ENCODE measurements at places on chromosomes 11 and 22. TPM values are rescaled to one million over a fixed set of nuclear protein-coding genes. Genes with fewer than 3 reads are reported as not detected.
A peak's percentile ranks its signal among the peaks of the same experiment; 100 is the strongest.

DNA sequence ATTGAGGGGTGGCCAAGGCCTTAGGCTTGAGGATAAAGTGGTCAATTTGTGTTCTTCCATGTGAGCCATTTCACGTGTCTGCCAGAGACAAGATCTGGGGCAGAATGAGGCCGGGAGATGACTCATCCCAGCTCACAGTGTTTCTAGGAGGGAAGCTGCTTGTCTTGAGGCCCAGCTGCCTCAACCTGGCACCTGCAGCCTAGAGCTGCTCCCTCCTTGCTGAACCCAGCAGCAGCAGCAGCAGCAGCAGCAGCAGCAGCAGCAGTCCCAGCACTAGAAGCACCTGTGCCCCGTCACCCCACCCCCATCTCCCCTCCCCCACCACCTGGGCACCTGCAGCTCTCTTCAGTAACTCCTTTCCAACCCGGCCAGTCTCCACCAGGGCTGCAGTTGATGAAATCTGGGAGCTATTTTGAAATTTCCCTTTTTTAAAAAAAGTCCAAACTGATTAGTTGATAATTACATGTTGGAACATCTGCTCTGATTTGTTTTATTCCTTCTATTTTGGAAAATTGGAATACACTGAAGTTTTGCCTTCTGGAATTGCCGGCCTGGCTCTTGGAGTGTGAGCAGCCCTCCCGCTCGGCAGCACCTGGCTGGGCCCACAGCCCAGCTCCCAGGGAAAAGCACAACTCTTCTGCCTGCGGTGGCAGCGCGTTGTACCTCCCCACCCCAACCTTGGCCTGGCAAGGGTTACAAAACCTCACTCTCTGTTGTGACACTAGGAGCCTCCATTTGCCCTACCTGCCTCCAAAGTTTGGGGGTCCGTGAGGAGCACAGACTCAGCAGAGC, 143.5 kb downstream of the NXPE2 start:
- H3K4me1 ChIP-seq = no peaks in the 10 kb centered on the region
- no peak overlapping the region for H3K4me3 ChIP-seq
- DNase-seq = no peak

GRCh38 chr11:69239641-69240040, 54.3 kb upstream of the MYEOV start:
- DNase-seq = no peak
- H3K4me3 ChIP-seq = no peak overlapping the region
- no peak overlapping the region for H3K27ac ChIP-seq
- H3K27me3 ChIP-seq = no peaks in the 10 kb centered on the region

DNA sequence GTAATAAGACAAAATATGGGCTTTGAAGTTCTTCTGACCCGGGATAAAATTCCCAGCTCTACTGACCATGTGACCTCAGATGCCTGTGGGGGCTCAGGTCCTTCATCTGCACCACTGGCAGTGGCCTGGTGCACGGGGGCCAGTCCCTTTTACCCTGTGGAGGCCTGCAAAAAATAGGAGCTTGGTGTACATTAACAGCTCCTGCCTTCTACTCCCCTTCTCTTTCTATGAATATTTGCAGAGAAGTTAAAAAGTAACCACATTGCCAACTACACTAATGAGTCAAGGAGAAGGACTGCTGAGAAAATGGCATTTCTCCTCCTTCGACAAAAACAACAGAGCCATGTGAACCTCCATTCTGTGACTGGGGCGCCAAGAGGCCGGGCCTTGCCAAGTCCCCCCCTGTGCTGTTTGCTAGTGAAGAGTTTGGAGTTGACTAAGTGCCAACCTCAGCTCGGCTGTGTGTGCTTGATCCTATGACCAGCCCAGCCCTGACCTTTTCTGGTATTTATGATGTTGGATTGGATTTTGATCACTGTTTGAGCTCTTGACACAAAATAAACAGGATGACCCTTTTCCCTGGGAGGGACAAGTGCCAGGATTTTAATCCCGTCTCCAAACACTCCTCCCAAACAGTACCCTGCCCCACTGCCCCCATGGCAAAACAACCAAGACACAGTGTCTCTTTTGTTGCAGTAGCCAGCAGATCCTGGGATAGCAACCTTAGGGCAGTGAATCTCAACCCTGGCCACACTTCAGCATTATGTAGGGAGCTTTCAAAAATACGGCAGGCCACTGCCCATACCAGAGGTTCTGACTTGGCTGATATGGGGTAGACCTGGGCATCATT, 380.1 kb downstream of the LARGE1 start:
- peak; percentile 73 for DNase-seq
- H3K4me1 ChIP-seq = peaks cover 18% of the 10 kb centered on the region
- H3K27ac ChIP-seq = peak overlapping the region; percentile 66

DNA sequence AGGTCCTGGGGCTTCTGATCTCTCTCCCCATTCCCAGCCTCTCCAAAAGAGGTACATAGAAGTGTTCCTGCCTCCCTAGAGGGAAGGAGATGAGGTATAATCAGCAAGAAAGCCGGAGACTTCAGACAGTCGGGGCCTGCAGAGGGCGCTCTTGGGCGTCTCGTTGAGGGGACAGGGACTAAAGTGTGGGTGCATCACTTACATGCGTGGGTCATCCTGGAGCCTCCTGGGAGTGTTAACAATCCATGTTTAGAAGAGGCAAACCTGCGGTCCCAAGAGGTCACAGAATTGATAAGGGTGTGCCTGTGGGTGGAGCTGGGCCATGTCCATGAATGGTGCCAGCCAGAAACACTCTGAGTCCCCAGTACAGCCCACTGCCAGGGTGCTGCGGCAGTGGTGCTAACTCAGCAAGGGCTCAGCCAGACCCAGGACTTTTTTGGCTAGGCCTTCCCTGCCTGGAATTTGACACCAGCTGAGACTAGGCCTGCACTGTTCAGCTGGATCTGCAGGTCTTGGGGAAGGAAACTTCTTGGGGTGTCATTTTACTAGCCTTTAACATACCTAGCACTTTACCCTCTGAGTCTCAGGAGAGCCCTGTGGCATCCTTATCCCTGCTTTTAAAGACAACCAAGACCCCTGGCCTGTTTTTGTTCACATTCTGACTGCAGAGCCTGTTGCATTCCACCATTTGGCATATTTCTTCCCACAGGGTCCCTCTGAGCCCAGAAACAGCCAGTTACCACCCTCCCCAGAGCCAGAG, 5.5 kb downstream of the YDJC start:
- H3K4me1 ChIP-seq = peaks cover 6% of the 10 kb centered on the region
- no peaks in the 10 kb centered on the region for H3K36me3 ChIP-seq
- DNase-seq = peak; percentile 23
- no peak overlapping the region for H3K27ac ChIP-seq
- no peak overlapping the region for H3K4me3 ChIP-seq

- no peak overlapping the region for H3K27ac ChIP-seq
- no peak for DNase-seq
- peaks cover 45% of the 10 kb centered on the region for H3K27me3 ChIP-seq
- no peaks in the 10 kb centered on the region for H3K4me1 ChIP-seq
Measured at GRCh38 chr11:79430280-79430679, 10.6 kb downstream of the TENM4 start.

- no peaks in the 10 kb centered on the region for H3K27me3 ChIP-seq
- no peak overlapping the region for H3K4me3 ChIP-seq
- DNase-seq = no peak
- H3K27ac ChIP-seq = no peak overlapping the region
- H3K36me3 ChIP-seq = no peaks in the 10 kb centered on the region
Measured at GRCh38 chr11:132475026-132475425, 1057.3 kb downstream of the OPCML start.

DNA sequence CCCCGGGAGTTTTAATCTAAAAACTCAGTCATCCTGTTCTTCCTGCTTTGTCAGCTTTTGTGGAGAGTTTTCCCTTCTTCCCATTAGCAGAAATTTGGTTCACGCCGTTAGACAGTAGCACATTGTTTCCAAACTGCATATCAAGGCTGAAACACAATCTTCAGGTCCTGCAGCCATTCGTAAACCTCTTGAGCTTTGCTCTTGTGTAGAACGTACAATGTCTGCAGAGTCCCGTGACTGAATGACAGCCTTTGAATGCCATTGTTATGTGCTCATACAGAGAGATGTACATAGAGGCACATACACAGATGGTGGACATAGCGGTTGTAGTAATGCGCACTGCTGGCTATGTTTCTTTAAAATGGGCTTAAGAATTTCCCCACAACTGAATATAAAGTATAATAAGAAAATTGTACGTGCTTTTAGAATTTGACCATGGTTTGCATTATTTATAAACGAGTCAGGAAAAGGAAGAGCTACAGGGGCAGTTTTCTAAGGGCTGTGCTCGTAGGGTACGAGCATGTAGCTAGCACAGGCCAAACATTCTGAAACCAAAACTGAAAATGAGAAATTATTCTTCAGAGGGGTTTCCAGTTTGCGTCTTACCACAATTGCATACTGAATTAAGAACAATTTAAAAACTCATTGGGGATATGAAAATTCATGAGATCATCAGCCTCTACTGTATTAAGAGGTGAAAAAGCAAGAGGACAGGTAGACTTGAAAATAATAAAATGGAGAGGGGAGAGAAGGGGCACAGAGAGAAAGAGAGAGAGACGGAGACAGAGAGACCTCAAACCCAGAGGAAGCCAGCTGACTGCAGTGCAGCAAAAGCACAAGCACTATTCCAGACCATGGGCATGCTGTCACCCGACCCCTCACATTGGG, 310.1 kb downstream of the CADM1 start:
- no peak overlapping the region for H3K27ac ChIP-seq
- H3K4me3 ChIP-seq = no peak overlapping the region
- H3K27me3 ChIP-seq = no peaks in the 10 kb centered on the region

GRCh38 chr11:79973721-79974617, 533.1 kb upstream of the TENM4 start:
- no peak overlapping the region for H3K4me3 ChIP-seq
- no peaks in the 10 kb centered on the region for H3K27me3 ChIP-seq
- no peak overlapping the region for H3K27ac ChIP-seq
- no peaks in the 10 kb centered on the region for H3K4me1 ChIP-seq
- no peaks in the 10 kb centered on the region for H3K36me3 ChIP-seq

- H3K36me3 ChIP-seq = no peaks in the 10 kb centered on the region
- no peak overlapping the region for H3K4me3 ChIP-seq
- no peak for DNase-seq
Measured at GRCh38 chr11:121099885-121100284, 1.2 kb upstream of the TECTA start.

DNA sequence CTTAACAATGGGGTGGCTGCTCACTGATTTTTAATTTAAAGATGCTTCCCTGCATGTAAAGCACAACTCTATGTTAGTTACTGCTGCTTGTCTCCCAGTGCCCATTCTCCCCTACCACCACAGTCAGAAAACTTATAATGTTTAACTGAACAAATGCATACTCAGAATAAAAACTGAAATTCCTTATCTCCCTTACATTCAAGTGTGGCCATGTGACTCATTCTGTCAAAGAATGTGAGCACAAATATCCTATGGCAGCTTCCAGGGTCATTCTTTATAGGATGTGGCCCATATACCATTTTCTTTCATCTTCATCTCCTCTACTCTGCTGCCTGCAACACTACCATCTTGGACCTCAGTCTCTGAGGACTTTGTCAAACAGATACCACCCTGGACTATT, 374.8 kb downstream of the DYNC2H1 start:
- no peaks in the 10 kb centered on the region for H3K36me3 ChIP-seq
- H3K4me1 ChIP-seq = no peaks in the 10 kb centered on the region
- H3K4me3 ChIP-seq = no peak overlapping the region
- no peaks in the 10 kb centered on the region for H3K27me3 ChIP-seq

DNA sequence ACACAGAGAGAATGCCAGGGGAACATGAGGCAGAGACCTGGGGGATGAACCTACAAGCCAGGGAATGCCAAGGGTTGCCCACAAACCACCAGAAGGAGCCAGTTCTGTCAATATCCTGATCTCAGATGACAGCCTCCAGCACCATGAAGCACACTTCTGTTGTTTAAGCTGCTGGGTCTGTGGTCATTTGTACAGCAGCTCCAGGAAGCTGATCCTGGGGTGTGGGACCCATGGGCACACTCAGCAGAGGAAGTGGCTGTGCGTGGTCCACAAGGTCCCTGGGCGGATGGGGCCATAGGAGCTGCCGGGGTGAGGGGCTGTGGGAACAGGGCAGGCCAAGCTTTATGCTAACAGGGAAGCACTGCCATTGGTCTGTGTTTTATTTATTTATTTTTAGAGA, 12.1 kb downstream of the PPM1F start:
- H3K4me1 ChIP-seq = peaks cover 35% of the 10 kb centered on the region
- H3K27ac ChIP-seq = peak overlapping the region; percentile 97
- H3K27me3 ChIP-seq = no peaks in the 10 kb centered on the region
- no peaks in the 10 kb centered on the region for H3K36me3 ChIP-seq
- DNase-seq = no peak

- peak; percentile 83 for DNase-seq
- H3K4me3 ChIP-seq = no peak overlapping the region
- H3K27ac ChIP-seq = peak overlapping the region; percentile 87
- H3K4me1 ChIP-seq = peaks cover 86% of the 10 kb centered on the region
- no peaks in the 10 kb centered on the region for H3K36me3 ChIP-seq
Measured at GRCh38 chr11:12137005-12137690, 26.8 kb downstream of the MICAL2 start.

- H3K4me1 ChIP-seq = peaks cover 11% of the 10 kb centered on the region
- no peaks in the 10 kb centered on the region for H3K27me3 ChIP-seq
- DNase-seq = no peak
- peak overlapping the region; percentile 91 for H3K27ac ChIP-seq
- H3K4me3 ChIP-seq = no peak overlapping the region
- no peaks in the 10 kb centered on the region for H3K36me3 ChIP-seq
Measured at GRCh38 chr11:44862558-44863101, 88.1 kb downstream of the TP53I11 start.

DNA sequence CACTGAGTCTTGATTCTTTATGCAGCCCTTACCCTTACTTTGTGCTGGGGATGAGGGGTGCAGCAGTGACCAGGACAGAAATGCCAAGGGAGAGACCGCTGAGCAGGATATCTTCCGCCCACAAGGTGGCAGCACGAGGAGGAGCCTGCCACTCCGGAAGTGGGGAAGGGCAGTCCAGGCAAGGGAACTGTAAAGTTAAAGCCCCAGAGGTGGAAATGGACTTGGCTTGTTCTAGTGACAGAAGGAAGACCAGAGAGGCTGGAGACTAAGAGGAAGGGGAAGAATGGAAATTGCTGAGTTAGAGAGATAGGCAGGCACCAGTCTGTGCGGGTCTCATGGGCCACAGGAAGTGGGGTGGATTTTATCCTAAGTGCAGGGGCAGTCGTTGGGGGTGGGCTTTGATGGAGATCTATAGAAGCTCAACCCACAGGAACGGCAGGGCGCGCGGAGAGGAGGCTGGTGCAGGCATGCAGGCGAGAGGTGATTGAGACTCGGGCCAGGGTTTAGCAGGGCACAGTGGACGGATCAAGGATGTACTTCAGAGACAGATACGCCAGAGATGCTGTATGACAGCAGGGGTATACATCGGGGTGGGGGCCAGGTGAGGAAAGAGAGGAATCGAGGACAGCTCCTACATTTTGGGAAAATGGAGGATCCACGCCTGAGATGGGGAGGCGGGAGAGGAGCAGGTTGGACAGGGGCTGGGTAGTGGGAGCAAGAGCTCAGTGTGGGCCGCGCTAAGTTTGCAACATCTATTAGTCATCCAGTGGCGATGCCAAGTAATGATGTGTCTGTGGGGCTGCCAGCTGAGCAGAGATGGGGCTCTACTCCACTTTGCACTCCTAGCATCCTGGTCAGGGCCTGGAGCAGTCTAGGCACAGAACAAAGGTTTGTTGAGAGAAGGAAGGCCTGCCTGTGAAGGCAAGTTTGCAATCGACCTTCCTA, 3.3 kb upstream of the GRK2 start:
- peaks cover 32% of the 10 kb centered on the region for H3K4me1 ChIP-seq
- no peak overlapping the region for H3K4me3 ChIP-seq
- H3K36me3 ChIP-seq = no peaks in the 10 kb centered on the region
- DNase-seq = peak; percentile 90

Gene TRIM51
- not detected for total RNA-seq

Gene CHST1
- total RNA-seq = 1.9 TPM

Gene RAB3IL1
- 6.0 TPM for total RNA-seq

Gene CREB3L1
- total RNA-seq = 35.8 TPM

Gene P4HA3
- 0.64 TPM for total RNA-seq

Gene POU2AF3
- 6.4 TPM for total RNA-seq
